ENCODE measurements at places on chromosomes 6 and 20.

DNA sequence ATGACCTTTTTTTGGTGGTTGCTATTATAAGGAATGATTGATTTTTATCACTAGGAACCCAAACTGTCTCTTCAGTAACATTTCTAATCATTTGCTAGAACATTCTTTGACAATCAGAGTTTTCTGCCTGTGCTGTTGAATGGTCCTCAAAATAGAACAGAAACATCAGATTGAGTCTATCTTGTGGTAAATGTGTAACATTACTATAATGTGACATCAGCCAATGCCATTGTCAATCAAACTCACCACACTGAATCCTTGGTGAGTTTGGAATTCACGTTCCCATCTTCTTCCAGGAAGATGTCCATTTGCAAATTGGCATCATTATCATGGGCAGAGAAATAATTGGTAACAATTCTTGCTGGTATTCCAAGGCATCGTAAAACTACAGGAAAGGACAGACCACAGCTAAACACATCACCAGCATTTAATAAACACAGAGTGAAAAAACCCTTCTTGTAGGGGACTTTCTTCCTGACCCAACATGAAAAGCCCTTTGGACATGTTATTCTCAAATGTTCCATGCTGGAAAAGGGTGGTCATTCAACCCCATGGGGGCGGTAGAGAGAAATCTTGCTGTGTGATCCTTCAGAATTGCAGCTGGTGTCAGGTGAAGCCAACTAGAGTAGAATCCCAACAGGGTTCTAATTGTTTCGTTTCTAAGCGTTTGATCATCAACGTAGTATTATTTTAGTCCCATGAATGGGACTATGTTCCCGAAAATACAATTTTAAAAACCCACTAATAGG lies 98.5 kb downstream of the F13A1 start:
- DNase-seq: peak; percentile 8

DNA sequence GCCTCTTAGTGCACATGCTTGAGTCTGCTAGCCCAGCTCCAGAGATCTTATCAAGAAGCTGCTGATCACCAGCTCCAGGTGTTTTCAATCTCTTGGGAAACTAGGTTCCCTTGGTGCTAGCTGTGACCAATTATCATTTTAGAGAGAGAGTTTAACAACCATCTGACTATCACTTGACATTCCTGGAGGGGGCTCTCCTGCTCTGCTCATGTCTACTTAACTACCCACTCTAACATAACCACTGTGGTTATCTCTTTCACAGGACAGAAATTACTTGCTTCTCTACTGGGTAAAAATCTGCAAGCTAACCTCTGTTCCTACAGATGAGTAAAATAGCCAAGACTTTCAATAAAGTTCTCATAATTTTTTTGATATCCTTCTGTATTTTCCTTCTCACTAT lies 823.4 kb upstream of the GJE1 start:
- no peak for DNase-seq

DNA sequence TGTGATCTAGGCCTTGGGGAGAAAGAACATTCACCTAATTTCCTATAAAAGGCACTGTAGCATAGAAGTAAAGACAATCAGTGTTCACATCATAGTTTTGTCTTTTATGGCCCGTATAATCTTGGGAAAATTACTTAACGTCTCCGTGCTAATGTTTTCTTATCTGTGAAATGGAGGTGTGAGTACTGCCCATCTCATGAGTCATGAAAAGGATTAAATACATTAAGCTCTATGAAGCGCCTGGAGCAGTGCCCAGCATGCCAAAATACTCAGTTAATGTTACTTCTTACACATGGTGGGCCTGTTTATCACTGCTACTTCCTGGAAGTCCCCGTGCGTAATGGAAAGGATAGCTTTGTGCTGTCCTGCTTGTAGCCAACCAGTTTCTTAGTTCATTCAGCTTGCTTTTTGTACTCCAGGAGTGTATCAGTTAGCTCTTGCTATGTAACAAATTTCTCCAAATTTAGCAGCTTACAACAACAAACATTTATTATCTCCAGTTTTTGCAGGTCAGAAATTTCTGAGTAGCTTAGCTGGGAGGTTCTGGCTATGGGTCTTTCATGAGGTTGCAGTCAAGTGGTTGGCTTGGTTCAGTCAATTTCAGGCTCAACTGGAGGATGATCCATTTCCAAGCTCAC lies 103.6 kb upstream of the BMP2 start:
- no peak for DNase-seq

- no peak for DNase-seq
These were observed 35.6 kb downstream of the TTLL9 start for GRCh38 chr20:31906001-31906400.

DNA sequence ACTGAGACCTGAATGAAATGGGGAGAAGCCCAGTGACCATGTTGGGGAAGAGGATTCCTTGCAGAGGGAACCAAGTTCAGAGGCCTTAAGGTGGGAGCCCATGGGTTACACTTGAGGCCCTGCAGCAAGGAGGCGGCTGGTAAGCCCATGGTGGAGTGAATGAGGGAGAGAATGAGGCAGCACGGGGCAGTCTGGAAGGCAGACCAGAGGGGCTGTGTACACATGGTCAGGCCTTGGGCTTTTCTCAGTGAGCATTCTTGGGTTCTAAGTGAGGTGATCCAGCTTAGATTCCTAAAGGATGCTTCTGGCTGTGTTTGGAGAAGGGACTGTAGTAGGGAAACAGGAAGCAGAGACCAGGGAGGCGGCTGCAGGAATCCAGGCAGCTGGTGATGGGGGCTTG lies 19.0 kb downstream of the RNF114 start:
- no peak for DNase-seq

GRCh38 chr6:167471548-167471930 lies 146.7 kb downstream of the TTLL2 start:
- DNase-seq: no peak
